Foreskin fibroblast (primary cell): ENCODE measurements at places on chromosomes 5 and 9.

DNA sequence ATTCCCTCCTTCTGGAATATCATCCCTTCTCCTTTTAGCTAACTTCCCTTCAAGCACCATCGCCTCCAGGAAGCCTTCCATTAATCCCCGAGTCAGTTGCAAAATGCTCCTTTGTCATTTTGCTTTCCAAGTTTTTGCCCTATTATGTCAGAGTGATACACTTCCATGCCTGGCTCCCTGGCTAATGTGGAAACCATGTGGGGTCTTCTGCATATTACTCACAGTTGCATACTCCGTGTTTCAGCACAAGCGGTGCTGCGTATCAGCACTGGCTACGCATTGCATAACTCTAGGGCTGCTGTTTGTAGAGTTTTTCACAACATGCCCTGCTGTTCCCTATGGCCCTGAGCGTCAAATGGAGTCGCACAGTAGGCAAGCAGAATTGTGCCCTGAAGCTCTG is 1.9 kb downstream of the TEX53 start:
- peak; percentile 59 for DNase-seq

- DNase-seq: no peak
Measured at GRCh38 chr9:135847833-135848232, 59.5 kb downstream of the CAMSAP1 start.

DNA sequence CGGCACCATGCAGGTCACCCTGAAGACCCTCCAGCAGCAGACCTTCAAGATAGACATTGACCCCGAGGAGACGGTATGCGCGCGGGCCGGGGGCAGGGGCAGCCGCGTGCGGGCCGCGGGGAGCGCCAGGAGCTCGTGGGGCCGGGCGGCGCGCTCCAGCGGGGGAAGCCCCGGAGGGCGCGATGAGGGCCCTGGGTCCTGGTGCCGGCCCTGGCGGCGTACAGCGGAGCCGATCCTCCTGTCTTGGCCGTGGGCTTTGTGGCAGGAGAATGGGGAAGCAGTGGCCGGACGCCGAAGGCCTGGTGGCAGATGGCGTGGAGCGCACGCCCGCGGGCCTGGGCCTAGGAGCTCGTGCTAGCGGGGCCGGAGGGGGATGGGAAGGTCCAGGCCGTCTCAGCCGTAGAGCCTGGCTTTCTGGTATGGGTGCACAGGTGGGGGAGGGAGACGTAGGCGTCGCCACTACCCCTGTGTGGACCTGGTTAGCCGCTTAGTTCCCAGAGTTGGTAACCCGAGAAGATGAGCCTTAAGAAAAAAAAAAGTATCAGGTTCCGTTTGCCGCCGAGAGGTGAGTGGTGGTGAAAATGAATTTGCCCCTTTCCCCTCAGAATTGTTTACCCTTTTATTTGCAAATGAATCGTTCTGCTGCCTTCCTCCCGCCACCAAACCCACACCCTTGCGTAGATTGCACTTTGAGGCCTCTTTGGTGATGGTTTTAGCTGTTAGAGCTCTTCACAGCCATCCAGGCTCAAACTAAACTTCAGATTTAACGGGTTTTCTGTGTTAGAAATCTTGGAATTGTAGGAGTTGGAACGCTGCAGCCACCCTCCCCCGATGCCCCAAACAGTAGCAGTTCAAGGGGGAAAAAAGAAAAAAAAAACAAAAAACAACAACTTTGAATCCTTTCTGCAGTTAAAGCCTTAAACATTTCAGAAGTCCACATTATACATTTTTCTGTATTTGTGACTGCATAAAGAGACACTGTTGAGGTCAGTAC is 841 bp downstream of the RAD23B start:
- peak; percentile 78 for DNase-seq

- no peak for DNase-seq
Measured at GRCh38 chr9:78654324-78654723, 357.4 kb downstream of the PSAT1 start.

GRCh38 chr5:34731435-34732232 is 75.5 kb downstream of the RAI14 start:
- no peak for DNase-seq

GRCh38 chr9:115628426-115628825 is 510.5 kb upstream of the TNC start:
- DNase-seq: no peak

- DNase-seq: peak; percentile 24
Measured at GRCh38 chr5:15752663-15753285, 252.8 kb downstream of the FBXL7 start.

DNA sequence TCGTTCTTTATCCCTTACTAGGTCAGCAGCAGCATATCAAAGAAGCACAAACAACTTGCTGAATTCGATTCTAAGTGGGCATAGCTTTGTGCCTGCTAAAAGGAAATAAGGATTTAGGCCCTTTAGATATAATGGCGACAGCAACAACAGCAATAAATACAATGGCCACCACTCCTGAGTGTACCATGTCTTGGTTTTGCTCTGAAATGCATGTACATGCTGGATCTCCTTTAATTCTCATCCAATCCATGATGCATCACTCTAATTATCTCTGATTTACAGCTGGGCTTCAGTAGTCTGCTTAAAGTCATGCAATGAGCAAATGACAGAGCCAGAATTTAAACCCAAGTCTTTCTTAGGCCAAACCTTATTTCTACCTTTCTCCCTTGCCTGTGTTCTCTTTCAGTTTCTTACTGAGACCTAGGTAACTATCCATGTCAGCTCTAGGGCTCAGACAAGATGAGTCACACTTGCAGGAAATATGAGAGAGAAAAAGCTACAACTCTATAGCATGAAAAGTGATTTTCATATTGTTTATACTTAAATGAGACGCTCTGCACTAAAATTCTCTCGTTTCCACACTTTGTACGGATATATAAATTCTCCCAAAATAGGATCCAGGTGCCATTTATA is 111.8 kb downstream of the HMHB1 start:
- DNase-seq: peak; percentile 20

DNA sequence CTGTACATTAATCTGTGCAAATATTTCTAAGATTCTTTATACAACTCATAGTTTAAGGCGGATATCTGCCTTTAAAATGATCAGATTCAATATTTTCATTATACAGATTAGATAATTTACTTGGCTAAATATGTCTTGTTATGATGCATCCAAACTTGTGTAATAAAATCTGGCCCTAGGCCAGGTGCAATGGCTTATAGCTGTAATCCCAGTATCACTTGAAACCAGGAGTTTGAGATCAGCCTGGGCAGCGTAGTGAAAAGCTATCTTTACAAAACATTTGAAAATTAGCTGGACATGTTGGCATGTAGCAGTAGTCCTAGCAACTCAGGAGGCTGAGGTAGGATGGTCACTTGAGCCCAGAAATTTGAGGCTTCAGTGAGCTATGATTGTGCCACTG is 2002.2 kb upstream of the ACO1 start:
- no peak for DNase-seq

DNA sequence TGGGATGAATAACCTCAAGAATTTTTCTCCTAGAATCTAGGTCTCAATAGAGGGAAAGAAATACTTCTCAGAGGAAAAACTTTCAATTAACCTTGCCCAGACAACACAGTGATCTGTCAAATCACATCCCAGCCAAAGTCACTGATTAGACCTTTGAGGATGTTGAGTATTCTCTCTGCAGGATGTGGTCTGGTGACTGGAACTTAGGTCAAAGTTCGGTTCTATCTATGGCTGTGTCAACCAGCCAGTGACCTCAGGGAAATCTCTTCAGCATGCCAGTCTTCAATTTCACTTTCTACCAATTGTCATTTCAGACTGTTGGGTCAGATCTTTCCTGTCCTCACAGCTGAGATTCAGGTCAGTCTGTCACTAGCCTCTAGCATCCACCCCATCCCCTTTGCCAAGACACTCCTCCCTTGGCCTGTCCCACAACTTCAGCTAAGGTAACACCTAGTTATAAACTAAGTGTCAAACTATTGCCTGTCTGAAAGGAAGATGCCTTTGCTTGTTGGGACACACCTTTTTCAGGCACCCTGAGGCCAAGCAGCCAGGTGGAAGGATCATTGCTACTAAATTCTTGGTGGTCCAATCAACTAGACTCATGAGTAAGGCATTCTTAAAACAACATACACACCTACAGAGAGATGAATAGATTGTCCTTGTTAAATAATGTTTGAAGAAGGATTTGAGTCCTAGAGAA is 156.3 kb upstream of the FST start:
- peak; percentile 84 for DNase-seq
